ENCODE measurements at places on chromosomes 16 and 17.
A peak's percentile ranks its signal among the peaks of the same experiment; 100 is the strongest.

GRCh38 chr17:77332981-77333685, 192.4 kb downstream of the SEC14L1 start:
- peak; percentile 62 for DNase-seq

GRCh38 chr16:72876221-72876620, 171.7 kb downstream of the ZFHX3 start:
- no peak for DNase-seq

- no peak for DNase-seq
Observed at GRCh38 chr17:20225162-20226115, 216.3 kb downstream of the SPECC1 start.

GRCh38 chr16:4519274-4520058, 19.1 kb downstream of the CDIP1 start:
- no peak for DNase-seq

- no peak for DNase-seq
Observed at GRCh38 chr16:78323315-78323714, 223.9 kb downstream of the WWOX start.
